T-cell (primary cell): ENCODE measurements at places on chromosomes 12 and 14.

GRCh38 chr14:63470962-63471793 lies 72.0 kb downstream of the PPP2R5E start:
- no peak for DNase-seq

DNA sequence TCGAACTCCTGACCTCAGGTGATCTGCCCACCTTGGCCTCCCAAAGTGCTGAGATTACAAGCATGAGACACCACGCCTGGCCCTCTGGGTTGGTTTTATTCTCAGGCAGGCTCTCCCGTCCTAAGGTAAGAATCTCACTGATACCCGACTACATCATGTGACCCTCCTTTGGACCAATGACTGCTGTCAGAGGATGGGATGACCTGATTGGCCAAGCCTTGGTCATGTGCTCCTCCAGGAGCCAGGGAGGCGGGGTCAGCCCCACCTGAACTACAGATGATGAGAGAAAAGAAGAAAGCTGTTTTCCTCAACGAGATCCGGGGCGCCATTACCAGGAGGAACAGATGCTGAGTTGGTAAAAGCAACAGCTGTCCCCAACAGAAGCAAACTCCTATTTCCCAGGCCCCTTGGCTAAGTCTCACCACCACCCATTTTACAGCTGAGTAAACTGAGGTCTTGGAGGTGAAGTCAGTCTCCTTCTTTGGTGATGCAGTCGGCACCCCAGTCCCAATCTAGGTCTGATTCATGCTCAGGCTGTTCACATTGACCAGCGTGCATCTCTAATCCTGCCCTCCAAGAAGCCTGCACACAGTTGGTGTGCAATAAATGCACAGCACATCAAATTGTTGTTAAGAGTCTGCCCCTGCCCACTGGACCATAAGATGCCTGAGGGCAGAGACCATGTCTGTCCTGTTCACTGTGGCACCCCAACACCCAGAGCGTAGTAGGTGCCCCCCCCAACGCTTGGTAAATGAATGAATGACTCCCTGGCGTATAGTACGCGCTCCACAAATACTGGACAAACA lies 118.8 kb downstream of the SCARB1 start:
- DNase-seq, result no peak

DNA sequence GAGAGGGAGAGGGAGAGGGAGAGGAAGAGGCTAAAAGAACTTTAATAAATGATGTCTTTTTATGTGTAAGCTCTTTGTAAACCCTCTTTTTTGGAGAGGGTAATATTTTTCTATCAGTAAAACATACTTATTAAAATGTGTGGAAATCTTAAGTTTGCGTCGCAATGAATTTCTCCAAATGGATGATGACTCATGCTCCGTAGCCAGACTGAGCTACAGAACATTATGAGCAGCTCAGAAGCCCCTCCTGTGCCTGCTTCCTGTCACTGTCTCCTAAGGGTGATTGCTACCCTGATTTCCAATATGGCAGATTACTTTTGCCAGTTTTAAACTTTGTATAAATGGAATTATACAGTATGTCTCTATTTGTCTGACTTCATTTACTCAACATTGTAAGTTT lies 13.0 kb upstream of the PYGL start:
- DNase-seq, result no peak

GRCh38 chr14:65813760-65814384 lies 401.3 kb downstream of the FUT8 start:
- no peak for DNase-seq

- DNase-seq, result no peak
Measured at GRCh38 chr14:68328509-68328908, 464.4 kb downstream of the ZFP36L1 start.

- DNase-seq, result no peak
Measured at GRCh38 chr12:92539110-92539749, 163.6 kb upstream of the PLEKHG7 start.

DNA sequence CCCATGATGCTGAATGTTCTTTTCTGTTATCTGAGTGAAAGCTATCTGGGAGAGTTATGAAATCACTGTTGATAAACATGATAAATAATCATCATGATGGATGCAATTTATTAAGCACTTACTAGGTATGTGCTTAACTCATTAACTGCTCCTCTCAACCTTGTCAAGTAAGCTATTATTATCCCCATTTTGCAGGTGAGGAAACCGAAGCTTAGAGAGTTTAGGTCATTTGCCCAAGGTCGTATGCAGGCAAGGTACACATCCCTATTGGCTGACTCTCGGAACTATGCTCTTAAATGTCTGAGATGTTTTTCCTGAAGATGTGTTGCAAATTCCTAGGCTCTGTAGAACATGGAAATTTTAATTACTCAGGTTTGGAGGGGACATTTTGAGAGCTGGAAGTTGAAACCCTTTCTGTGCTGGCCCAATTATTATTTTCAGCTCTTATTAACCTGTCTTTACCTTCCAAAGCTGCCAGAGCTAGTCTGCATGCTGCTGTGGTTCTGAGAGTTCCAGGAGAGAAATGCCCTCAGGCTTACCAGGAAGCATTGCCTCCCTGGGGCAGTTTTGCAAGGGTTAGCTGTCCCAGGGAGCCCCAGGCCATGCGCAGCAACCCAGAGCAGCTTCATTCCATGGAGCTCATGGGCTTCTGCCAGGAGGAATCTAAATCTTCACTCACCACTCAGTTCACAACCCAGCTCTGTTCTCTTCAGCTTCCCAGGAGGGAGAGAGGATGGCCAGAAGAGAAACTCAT lies 55.6 kb upstream of the OAS1 start:
- DNase-seq, result no peak
